ENCODE measurements at places on chromosomes 1 and 21. TPM values are rescaled to one million over a fixed set of nuclear protein-coding genes. Genes with fewer than 3 reads are reported as not detected.

- H3K4me3 ChIP-seq = no peak overlapping the region
- no peak overlapping the region for H3K27ac ChIP-seq
- DNase-seq = no peak
- H3K4me1 ChIP-seq = no peaks in the 10 kb centered on the region
These were observed 127.9 kb downstream of the ZNF326 start for GRCh38 chr1:90122654-90123340.

DNA sequence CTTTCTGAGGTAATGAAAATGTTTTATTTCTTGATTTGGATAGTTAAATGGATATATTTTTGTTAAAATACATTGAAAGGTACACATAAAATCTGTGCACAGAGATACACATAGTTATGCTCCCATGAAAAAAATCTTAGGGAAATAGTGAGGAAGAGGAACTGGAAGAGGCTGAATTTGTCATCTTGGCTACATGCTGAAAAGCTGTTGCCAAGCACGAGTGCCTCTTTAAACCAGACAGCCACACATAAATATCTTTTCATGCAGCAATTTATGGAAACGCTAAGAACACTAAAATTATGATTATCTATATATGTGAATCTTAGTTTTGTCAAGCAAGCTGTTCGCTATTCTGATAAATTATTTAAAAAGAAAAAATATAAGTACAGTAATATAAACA is 12.8 kb upstream of the ADAR start:
- no peaks in the 10 kb centered on the region for H3K27me3 ChIP-seq
- DNase-seq = no peak
- H3K4me3 ChIP-seq = no peak overlapping the region
- no peaks in the 10 kb centered on the region for H3K36me3 ChIP-seq
- no peak overlapping the region for H3K27ac ChIP-seq

DNA sequence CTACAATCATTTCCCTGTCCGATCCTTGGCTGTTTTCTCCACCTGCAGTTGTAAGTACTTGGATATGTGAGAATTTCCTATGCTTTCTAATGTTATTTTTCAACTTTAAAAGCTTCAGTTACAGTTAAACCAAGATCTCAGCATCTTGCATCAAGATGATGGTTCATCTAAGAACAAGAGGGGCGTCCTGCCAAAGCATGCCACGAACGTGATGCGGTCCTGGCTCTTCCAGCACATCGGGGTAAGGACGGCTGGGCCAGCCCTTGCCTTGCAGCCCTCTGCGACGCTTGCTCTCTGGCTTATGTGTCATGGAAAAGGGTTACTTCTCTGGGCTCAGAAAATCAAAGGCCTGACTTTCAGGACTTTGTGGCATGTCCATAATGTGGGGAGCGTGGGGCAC is 46.8 kb downstream of the PKNOX1 start:
- no peaks in the 10 kb centered on the region for H3K36me3 ChIP-seq
- H3K27me3 ChIP-seq = no peaks in the 10 kb centered on the region
- H3K4me1 ChIP-seq = no peaks in the 10 kb centered on the region
- H3K4me3 ChIP-seq = no peak overlapping the region
- no peak overlapping the region for H3K27ac ChIP-seq
- no peak for DNase-seq

GRCh38 chr1:18670121-18670867 is 39.6 kb downstream of the PAX7 start:
- no peaks in the 10 kb centered on the region for H3K27me3 ChIP-seq
- no peak overlapping the region for H3K27ac ChIP-seq
- no peaks in the 10 kb centered on the region for H3K36me3 ChIP-seq
- H3K4me1 ChIP-seq = no peaks in the 10 kb centered on the region
- no peak for DNase-seq

GRCh38 chr1:210437111-210437510 is 108.4 kb downstream of the HHAT start:
- H3K4me3 ChIP-seq = no peak overlapping the region
- H3K27ac ChIP-seq = no peak overlapping the region
- H3K4me1 ChIP-seq = no peaks in the 10 kb centered on the region

DNA sequence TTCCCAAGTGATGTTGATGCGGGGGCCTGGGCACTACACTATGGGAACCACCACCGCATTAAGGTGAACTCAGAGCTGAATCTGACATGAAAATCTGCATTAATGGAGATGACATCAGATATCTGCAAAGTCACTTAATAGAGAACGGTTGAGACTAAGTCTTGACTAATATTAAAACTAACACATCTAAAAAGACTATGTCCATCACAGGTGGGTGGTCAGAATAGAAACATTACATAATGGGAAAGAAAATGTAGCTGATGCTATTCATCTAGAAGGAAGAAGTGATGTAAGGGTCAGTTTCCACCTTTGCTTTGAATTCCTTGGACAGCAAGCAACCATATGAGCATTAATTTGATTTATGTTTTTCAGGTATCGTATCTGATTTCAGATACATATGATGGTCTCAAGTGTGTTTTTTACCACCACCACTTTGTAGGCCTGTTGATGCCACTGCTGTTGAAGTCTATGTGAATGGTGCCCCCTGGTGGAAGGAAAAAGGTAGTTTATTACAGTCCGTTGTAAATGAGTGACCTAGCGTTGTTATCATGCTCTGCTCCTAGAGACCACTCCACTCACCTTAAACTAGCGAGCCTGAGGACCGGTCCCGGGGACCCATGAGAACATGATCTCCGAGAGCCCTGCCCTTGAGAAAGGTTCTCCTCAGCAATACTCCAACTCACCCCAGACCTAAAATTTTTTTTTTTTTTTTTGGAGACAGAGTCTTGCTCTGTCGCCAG is 73.5 kb downstream of the BACH1 start:
- no peaks in the 10 kb centered on the region for H3K27me3 ChIP-seq
- no peaks in the 10 kb centered on the region for H3K4me1 ChIP-seq
- no peak overlapping the region for H3K27ac ChIP-seq
- H3K36me3 ChIP-seq = no peaks in the 10 kb centered on the region

The DYRK1A gene
- total RNA-seq = 138 TPM

Data from breast epithelium (tissue), 4 donors.